Smooth muscle cell of the umbilical artery (primary cell): ENCODE measurements at places on chromosomes 12 and 14. TPM values are rescaled to one million over a fixed set of nuclear protein-coding genes. Genes with fewer than 3 reads are reported as not detected.

The SALL2 gene
- 3.0 and 4.4 TPM in 2 replicates for total RNA-seq

The KERA gene
- total RNA-seq = not detected in 2 replicates

The NGB gene
- not detected in 2 replicates for total RNA-seq

The DAD1 gene
- 225 and 277 TPM in 2 replicates for total RNA-seq

The CLEC1B gene
- total RNA-seq = not detected in 2 replicates

The GMPR2 gene
- 66.8 and 89.7 TPM in 2 replicates for total RNA-seq

The DDN gene
- under 0.01 and 0.18 TPM in 2 replicates for total RNA-seq

The RAB21 gene
- total RNA-seq = 18.1 and 56.8 TPM in 2 replicates

The OTUB2 gene
- total RNA-seq = 1.5 and 2.6 TPM in 2 replicates

The ACOT6 gene
- not detected in 2 replicates for total RNA-seq

The EIF2B1 gene
- total RNA-seq = 49.9 and 66.2 TPM in 2 replicates

The RERG gene
- total RNA-seq = 0.14 and 0.30 TPM in 2 replicates

The PPHLN1 gene
- 79.9 and 98.3 TPM in 2 replicates for total RNA-seq

The DNM1L gene
- total RNA-seq = 89.1 and 110 TPM in 2 replicates

The PAPLN gene
- 4.2 and 6.4 TPM in 2 replicates for total RNA-seq

The MGST1 gene
- 29.4 and 31.4 TPM in 2 replicates for total RNA-seq

The RPS6KL1 gene
- total RNA-seq = 0.59 and 1.3 TPM in 2 replicates

The SRRM4 gene
- under 0.01 TPM in 1 of 2 replicates, not detected in the other for total RNA-seq

The PRIM1 gene
- total RNA-seq = 3.3 and 6.8 TPM in 2 replicates

The OTOGL gene
- total RNA-seq = under 0.01 and 0.09 TPM in 2 replicates

The RILPL1 gene
- total RNA-seq = 7.7 and 11.2 TPM in 2 replicates

The YAF2 gene
- 16.3 and 31.9 TPM in 2 replicates for total RNA-seq

The PDZRN4 gene
- total RNA-seq = under 0.01 TPM in 1 of 2 replicates, not detected in the other

The VRTN gene
- total RNA-seq = not detected in 2 replicates

The SERPINA4 gene
- not detected in 2 replicates for total RNA-seq

The RNASE4 gene
- total RNA-seq = 19.6 and 23.4 TPM in 2 replicates

The PTHLH gene
- total RNA-seq = 3.2 and 13.4 TPM in 2 replicates

The TTC6 gene
- under 0.01 and 0.09 TPM in 2 replicates for total RNA-seq

The SYNE3 gene
- total RNA-seq = 6.2 and 15.2 TPM in 2 replicates

The ADGRD1 gene
- total RNA-seq = 0.05 and 2.4 TPM in 2 replicates

The ARHGEF25 gene
- 29.2 and 36.2 TPM in 2 replicates for total RNA-seq

The CYP46A1 gene
- total RNA-seq = 0.09 and 0.30 TPM in 2 replicates

The CFAP251 gene
- 6.1 and 6.5 TPM in 2 replicates for total RNA-seq

The EGLN3 gene
- total RNA-seq = 1.1 and 1.8 TPM in 2 replicates

The LYZ gene
- not detected in 2 replicates for total RNA-seq
